ENCODE measurements at places on chromosomes 7 and 10.
A peak's percentile ranks its signal among the peaks of the same experiment; 100 is the strongest.

DNA sequence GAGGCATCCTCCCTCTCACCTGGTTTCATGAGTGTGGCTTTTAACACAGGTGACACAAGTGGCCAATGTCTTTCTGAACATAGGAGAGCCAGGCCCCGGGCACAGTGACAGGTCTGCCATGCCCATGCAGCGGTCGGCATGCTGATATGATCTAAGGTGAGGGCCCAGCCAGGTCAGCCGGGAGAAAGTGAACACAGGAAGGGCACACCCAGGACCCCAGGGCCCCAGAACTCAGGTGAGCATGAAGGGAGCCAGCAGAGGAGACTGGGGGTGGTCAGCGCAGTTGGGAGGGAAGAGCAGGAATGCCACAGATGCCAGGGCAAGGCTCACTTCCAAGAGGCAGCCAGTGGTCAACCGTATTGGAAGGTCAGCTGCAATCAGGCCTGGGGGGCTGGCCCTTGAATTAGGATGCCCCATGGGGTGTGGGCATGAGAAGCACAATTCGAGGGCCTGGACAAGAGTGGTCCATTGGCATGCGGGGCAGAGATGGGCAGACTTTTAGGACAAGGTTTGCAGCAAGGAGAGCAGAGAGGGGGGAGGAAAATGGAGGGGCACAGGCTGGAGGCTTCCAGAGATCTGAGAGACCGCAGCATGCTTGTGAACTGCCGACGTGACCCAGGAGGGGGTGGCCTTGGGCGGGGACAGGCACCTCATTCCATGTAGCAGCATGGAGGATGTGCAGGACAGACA lies 3.9 kb upstream of the INPP5A start:
- DNase-seq, result no peak

GRCh38 chr7:159125955-159126270 lies 18.8 kb downstream of the VIPR2 start:
- no peak for DNase-seq

- no peak for DNase-seq
Measured at GRCh38 chr10:131869344-131869743, 31.5 kb upstream of the PPP2R2D start.

DNA sequence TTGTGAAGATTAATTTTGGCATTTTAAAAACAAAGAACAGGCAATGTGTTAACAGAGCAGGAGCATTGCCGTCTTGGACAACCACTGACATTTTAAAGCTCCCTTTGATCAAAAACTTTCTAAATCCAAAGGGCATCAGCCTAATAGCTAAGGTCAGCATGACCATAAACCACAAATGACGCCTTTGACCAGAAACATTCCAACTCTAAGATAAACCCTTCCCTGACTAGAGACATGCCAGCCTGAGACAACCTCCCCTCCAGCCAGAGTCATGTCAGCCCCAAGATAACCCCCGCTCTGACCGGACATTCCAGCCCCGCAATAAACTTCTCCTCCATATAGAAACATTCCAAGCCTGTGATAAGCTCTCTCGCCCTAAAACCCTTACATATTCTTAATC lies 949.4 kb upstream of the POT1 start:
- DNase-seq, result no peak

DNA sequence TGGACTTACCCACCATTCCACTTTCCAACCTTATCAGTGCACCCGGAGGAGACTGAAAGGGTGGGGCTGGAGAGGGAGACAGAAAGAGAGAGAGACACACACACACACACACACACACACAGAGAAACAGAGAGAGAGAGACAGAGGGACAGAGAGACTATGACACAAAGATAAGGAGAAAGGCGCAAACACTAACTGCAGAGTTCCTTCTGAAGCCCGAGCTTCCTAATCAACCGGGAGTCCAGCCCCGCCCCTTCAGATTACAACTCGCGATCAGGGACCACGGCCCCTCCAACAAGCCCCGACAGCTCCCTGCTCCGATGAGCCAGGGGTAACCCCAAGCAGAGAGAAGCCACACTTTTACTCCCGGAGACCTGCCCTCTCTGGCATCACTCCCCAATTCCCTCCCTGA lies 499 bp downstream of the GAL3ST4 start:
- DNase-seq, result no peak

DNA sequence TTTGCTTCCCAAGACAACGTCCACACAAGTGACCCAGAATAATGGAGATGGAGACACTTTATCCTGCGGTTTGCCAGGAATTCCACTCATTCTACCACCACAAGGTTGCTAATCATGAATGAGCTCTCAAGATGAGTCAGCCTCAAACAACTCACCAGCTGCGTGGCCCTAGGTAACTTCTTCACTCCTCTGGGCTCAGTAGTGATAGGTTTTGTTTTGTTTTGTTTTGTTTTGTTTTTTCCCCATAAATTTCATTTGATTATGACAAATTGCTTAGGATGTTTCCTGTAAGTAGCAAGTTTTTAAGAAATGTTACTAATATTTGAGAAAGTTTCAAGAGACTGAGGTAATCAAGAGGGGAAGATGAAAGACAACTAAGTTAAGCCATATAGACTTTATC lies 286.8 kb downstream of the PARD3 start:
- peak; percentile 94 for DNase-seq

- peak; percentile 1 for DNase-seq
Measured at GRCh38 chr10:84026821-84027257, 112.5 kb upstream of the GHITM start.

GRCh38 chr10:29176845-29177832 lies 111.7 kb upstream of the LYZL1 start:
- no peak for DNase-seq

- DNase-seq, result no peak
Measured at GRCh38 chr7:151129117-151129959, 38.2 kb downstream of the GBX1 start.

DNA sequence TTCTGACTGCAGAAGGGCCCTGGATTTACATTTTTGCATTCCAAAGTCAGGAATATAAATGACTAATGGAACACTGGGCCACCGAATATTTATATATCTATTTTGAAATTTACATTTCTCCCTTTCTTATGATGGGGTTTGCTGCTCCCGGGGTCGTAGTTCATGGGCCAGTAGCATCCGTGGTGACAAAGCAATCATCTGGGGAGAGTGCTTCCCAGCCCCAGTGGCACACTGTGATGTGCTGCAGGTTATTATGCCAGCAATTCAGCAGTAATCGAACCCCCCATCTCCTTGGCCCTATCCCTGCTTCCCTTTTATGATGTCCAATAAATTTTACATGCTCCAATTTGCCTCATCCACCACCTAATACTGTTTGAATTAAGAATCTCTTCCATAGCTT lies 837.5 kb downstream of the LRMDA start:
- DNase-seq, result no peak

DNA sequence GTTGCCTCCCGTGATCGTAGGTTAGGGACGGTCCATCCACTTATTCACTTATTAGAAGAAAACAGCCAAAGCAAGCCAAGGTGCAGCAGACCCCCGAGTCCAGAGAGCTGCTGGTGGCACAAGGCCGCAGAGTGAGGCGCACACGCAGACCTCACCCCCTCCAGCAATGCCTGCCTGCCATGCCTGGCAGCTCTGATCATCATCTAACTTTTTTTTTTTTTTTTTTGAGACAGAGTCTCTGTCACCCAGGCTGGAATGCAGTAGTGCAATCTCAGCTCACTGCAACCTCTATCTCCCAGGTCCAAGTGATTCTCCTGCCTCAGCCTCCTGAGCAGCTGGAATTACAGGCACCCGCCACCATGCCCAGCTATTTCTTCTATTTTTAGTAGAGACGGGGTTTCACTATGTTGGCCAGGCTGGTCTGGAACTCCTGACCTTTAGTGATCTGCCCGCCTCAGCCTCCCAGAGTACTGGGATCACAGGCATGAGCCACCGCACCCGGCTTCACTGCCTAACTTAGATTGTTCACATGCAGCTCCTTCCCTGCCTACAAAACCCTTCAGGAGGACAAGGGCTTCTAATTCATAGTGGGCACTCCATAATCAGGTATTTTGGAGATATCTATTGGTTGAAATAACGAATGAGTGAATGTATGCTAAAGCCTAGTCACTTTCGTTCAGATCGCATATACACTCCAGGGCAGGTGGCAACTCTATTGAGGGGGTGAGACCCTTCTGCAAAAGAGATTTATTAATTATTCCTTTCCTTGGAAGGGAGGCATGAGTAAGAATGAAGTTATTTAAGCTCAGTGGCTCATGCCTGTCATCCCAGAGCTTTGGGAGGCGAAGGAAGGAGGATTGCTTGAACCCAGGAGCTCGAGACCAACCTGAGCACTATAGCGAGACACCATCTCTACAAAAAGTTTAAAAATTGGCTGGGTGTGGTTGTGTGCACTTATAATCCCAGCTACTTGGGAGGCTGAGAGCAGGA lies 15.9 kb downstream of the TRIM56 start:
- no peak for DNase-seq

GRCh38 chr7:132577206-132578049 lies 1.2 kb upstream of the PLXNA4 start:
- peak; percentile 78 for DNase-seq

DNA sequence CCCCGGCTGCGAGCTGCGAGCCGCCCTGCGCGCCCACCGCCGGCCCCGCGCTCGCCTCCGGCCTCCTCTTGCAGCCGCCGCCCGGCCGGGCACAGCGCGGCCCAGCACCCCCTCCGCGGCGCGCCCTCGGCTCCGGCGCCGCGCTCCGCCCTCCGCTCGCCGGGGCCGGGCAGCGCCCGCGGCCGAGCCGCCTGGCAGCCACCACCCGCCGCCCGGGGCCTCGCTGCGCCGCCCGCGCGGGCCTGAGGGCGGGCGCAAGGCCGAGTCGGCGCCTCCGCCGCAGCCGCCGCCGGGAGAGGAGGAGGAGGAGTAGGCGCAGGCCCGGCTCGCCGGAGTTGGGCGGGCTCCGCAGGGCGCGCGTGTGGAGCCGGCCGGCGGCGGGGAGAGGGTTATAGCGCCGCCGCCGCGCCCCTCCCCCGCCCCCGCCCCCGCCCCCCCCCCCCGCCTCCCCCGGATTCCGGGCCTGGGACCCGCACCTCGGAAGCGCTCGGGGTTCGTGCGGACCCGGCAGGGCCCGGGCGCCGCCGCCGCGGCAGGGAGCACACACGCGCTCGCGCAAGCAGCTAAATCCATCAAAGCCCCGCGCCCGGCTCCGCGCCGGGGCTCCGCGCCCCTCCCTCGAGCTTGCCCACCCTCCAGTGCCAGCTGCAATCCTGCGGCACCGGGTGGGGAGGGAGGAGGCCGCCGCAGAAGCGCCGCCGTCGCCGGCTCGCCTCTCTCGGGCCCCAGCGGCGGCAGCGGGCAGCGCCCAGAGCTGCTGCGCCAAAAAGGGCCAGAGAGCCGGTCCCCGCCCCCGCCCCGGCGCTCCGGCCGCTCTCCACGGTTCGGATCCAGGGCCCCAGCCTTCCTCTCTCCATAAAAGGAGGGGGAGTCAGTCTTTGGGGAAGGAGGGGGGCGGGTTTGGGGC lies at the start of gene PDGFA:
Gene PDGFA, minus strand, starts transcription at position 363 of the 907 bp plus-strand sequence. CDS start 845 bp downstream, outside the sequence.
- DNase-seq, result peak; percentile 28

DNA sequence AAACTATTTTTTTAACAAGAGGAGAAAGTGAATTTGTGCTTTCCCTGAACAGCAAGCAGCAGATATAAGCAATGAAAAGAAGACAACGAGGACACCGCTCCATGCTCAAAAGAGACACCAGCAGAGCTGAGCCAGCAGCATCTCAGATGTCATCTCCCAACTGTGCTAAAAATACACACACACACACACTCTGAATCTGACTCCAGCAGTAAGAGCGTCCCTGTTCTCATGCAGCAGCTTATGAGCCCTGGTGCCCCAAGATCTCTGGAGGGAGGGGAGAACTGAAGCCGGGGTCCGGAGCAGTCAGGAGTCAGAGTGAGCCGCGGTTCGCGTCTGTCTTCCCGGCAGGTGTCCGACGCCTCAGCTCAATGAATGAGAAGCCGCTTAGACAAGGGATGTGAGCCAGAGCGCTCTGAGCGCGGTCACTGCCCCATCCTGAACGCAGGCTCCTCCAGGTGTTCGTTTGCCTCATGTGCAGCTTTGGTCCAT lies 49.2 kb downstream of the SVIL start:
- DNase-seq, result peak; percentile 24

DNA sequence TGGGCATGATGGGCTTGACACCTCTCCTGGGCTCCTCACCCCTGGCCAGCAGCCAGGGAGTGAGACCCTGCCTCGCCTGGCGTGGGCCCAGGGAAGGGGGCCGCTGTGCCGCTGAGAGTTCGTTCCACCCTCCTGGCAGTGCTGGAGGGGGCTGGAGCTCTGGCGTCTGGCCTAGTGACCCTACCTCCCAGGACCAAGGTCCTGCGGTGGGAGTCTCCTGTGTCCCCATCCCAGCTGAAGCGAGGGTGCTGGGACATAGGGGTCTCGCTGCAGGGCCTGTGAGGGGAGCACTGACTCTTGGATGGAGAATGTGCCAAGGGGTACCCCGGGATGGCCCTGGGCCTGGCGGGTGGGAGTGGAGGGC lies 1.2 kb downstream of the GTF2IRD1 start:
- DNase-seq, result no peak

GRCh38 chr7:117065571-117066150 lies 112.4 kb downstream of the ST7 start:
- no peak for DNase-seq

- DNase-seq, result no peak
Measured at GRCh38 chr10:70956029-70956759, 67.8 kb upstream of the PCBD1 start.

- peak; percentile 62 for DNase-seq
Measured at GRCh38 chr10:93080350-93081046, 6.8 kb downstream of the CYP26A1 start.

DNA sequence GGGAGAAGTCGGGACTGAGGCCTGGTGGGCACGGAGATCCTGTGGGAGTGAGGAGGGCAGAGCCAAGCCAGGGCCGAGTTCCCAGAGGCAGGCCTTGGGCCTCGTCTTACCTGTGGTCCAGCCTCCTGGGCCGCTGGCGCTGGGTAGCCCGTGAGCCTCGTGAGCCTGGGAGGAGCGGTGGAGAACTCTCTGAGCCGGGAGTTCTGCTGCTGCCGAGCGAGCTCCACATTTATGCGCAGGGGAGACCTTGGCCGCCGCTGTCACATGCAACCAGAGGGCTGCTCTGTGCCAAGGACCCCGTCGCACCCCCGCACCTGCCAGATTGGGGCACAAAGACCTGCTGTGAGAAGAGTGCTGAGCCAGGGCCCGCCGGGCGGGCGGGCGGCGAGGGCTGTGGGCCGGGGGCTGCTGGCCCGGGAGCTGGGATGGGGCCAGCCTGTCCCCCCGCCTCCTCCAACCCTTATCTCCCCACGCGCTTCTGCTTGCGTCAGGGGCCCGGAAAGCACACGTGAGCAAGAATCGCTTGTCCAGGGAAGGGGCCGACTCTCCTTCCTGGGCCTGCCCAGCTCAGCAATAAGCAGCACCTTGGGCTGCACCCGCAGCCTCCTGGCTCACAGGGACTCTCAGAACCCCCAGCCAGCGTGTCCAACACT lies 10.2 kb downstream of the VENTX start:
- no peak for DNase-seq

DNA sequence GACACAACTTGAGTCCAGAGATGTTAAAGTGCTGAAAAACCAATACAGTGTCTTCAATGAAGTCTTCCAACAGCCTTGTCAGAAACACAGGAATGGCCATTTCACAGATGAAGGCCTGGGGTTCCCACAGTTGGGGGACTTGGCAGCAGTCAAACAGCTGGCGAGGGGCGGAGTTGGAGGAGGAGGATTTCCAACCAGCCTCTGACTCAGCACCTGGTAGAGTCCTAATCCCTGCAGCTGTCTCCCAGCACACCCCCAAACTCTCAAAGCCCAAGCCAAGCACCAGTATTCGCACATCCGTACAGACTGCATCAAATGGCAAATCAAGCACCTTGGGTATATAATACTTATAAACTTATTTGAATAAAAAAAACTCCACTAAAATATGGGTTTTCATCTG lies 28.0 kb downstream of the CTBP2 start:
- DNase-seq, result no peak
